ENCODE measurements at places on chromosomes 6 and 20.

GRCh38 chr20:13715171-13715570, 69.5 kb downstream of the ESF1 start:
- DNase-seq, result no peak

- DNase-seq, result no peak
Observed at GRCh38 chr6:53251033-53251672, 97.6 kb downstream of the ELOVL5 start.

DNA sequence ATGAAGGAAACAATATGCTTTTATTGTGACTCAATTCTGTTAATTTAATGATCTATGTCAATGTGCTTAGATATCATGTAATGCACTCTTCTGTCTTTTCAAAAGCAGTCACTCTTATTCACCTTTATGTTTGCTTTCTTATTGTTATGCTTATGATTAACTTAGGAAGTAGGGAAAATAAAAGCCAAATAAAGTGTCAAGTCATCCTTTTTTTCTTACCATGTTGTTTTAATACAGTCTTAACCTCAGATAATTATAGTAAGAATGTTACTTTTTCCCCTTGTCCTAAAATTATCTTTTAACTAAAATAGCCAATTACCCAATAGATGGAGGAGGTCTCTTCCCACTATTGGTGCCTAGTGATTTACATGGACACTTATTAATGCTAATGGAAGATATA, 72.6 kb downstream of the TFAP2B start:
- DNase-seq, result no peak

GRCh38 chr20:54379893-54380584, 95.4 kb upstream of the DOK5 start:
- DNase-seq, result no peak

DNA sequence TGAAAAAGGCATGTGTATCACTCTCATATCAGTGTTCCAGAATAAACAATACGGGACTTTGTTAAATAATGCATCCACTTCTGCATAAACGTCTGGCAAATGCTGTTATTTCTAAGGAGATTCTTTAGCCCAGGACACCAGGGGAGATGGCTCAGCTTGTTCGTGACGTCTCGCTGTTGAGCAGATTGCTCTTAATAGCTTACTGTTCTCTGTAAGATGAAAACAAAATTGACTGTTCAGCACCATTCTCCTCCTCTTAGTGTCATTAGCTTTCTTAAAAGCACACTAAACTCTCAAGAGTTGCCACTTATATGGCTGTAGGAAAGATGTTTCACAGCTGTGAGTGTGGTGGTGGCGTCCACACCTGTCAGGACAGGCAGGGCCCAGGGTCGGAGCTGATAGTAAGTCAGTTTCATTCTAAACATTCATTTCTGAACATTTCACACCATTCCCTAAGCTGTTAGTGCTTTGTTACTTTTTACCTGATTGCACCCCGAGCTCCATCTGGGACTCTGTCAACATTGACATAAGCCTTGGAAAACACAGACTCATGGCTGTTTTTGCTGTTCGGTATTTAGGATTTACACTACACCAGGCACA, 132.1 kb downstream of the ZDHHC14 start:
- no peak for DNase-seq

Data from left renal pelvis (tissue), 4 donors.